Stimulated activated CD4-positive, alpha-beta T cell treated with anti-CD3 and anti-CD28 coated beads, Interleukin-2, amount 100 ng/mL, for 48 hours (primary cell): ENCODE measurements at places on chromosomes 11 and 22.

DNA sequence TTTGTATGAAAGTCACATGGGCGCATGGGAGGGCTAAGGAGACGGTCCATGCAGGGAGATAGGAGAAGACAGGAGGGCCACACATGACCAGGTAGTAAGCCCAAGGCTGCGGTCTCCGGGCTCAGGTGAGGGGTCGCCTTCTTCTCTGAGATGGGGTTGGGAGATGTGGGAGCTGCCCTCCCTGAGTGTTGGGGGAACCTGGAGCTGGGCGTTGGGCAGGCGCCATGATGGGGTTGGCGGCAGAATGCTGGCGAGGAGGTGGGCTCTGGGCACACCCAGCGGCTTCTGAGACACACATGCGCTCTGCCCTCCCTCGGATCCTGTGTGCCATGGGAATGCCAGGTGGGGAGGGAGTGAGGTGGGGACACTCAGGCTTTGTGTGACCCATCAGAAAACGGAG, 254.8 kb downstream of the TBC1D22A start:
- DNase-seq, result no peak

DNA sequence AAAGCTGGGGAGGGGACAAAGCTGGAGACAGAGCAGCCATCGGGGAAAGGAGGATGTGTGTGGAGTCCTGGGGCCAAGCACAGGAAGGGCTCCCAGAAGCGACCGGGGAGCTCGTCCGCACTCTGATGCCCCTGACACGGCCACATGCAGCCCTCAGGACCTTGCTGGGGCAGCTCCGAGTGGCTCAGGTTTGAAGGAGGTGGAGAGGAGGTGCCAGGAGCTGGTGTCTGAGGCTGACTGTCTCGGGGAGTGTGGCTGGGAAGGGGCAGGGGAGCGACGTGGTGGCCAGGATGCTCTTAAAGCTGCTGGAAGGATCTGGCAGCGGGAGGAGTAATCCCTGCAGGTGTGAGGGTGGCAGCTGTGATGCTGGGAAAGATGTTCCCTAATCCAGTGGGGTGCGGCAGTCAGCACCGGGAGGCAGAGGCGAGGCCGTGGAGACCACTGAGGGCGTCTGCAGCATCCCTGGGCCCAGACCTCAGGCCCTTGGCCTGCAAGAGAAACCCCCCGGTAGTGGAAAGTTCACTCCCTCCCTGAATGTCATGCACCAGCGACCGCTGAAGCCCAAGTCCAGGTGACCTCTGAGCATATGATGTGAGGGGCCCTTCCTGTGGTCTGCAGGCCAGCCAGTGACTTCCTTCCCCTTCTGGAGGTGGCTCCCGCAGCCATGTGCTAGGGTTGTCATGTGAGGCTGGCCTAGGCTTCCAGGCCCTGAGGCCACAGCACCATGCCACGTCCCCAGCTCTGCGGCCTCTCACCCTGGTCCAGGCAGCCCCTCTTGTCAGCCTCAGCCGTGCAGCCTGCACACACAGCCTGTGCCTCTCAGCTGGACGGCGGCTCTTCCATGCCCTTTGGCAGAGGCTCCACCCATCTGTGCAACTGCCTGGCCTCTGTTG, 17.2 kb upstream of the CTSD start:
- DNase-seq, result no peak

DNA sequence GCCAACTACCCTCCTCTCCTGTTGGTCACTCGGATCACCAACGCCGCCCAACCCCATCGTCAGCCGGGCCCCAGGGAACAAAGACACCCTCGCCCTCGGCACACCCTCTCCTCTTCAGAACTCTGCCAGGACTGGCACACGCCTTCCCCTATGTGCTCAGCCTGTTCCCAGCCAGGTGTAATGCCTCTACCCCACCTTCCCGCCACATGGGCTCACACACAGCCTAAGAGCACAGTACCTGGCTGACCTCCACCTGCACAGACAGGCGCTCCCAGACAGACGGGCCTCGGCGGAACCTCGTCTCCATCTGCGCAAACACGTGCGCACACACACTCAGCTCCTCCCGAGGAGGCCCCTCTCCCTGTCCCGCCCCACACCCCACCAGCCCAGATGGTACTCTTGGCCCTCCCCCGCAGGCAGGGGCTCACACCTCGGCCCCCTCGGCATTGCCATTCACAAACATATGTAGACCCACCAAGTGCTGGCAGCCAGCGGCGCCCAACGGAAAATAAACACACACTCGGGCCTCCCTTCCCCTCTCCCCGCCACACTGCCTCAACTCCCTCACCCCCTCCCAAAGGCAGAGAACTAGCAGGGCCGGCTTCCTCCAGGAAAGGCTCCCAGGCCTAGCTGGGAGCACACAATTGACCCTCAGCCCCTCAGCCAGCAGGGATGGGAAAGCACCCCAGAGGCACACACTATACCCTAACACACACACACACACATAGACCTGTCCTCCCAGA, 8.5 kb downstream of the ELFN2 start:
- no peak for DNase-seq

DNA sequence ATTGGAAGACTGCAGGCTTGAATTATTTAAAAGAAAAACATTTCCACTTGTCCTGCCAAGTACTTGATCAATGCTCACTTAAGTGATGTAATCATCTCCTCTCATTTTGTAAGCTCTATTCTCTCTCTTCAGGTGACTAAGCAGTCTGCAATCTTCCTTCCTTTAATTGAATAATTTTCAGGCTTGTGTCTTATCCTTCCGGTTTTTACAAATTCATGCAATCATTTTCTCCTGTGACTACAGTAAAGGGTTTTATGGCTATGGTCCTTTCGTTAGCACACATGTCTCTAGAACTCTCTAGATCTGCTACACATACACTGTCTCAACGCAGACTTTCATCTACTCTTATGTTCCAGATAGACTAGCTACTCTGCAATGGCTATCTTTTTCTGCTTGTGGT, 12.6 kb upstream of the UPB1 start:
- no peak for DNase-seq

- DNase-seq, result no peak
These were observed 7.6 kb downstream of the APOBEC3A start for GRCh38 chr22:38964989-38965388.

- no peak for DNase-seq
These were observed 2.8 kb downstream of the SIPA1 start for GRCh38 chr11:65640483-65641296.

GRCh38 chr11:22938691-22939090, 78.4 kb upstream of the CCDC179 start:
- no peak for DNase-seq

DNA sequence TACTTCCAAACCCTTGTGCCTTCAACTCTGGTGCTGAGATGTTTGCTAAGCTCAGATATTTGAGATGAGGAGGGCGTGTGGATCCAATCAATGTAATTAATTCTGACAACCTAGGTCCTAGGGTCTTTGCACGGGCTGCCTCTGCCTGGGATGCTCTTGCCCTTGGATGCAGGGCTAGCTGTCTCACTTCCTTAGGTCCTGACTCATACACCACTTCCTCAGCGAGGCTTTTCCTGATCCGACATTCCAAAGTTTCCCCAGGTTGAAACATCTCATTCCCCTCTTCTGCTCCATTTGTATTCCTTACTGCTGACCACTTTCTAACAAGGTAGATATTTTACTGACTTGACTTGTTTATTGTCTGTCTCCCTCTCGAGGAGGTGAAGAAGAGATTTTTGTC, 43.0 kb upstream of the NTM start:
- no peak for DNase-seq

DNA sequence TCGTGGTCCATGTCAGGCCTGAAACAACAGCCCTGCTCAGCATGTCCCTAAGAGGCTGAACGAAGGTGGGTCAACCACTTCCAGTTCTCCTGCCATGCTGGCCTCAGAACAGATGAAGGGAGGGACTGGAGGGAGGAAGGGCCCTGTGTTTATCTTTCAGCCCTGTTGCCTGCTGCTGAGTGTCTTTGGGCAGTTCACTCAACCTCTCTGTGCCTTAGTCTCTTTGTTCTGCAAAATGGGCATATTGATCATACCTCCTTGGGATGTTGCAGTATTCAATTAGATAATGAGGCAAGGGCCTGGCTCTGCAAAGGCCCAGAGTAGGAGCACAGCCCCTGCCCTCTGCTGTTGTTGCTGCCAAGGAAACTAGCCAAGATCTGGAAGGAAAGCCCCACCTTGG, 207.5 kb downstream of the MN1 start:
- no peak for DNase-seq

- DNase-seq, result peak; percentile 4
These were observed 59.5 kb upstream of the PRSS23 start for GRCh38 chr11:86740628-86741483.

- DNase-seq, result no peak
These were observed 12.5 kb upstream of the TP53I11 start for GRCh38 chr11:44963136-44963535.

- no peak for DNase-seq
These were observed 113.1 kb upstream of the TTC12 start for GRCh38 chr11:113201054-113201818.

DNA sequence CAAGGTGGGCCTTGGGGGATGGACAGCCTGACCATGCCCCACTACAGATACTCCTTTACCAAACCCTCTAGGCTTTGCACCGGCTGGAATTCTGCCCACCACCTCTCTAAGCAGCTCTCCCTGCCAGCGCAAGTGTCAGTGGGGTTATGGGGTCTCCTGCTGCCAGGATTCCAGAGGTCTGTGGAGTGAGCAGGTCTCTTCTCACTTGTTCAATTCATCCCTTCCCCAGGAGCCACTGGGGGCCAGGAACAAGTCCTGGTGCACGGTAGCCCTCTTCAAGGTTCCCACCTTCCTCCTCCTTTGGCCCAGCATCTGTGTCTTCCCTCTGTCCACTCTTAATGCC, 30.5 kb downstream of the CCDC15 start:
- no peak for DNase-seq

DNA sequence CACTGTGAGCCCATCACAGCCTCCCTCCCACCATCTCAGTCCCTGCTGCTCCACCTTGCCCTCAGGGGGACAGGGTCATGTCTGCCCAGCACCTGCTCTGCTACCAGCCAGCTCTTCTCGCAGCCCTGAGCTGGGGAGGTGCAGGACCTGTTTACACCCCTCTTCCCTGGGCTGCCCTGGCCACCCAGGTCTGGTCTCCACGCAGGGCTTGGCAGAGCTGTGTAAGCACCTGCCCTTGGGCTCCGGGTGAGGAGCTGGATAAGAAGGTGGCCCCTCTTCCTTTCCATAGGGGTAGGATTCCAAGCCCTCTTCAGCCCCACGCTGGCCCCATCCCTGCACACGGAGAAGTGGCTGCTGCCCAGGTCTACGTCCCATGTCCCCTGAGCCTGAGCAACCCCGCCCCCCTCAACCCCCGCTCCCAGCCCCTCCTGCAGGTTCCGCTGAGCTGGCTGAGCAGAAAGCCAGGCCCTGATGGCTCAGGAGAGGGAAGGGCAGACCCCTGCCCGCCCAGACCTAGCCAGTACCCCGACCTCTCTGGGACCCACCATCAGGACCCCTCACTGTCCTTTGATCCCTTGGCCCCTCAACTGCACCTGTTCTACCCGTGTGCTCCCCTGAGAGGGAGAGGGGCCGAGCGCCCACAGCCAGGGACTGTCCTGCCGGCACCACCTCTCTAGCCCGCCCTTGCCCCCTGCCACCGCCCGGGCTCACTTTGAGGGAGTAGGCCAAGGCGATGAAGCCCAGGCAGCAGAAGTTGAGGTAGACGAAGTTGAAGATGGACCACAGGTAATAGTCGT, 3.2 kb downstream of the IFITM10 start:
- no peak for DNase-seq

DNA sequence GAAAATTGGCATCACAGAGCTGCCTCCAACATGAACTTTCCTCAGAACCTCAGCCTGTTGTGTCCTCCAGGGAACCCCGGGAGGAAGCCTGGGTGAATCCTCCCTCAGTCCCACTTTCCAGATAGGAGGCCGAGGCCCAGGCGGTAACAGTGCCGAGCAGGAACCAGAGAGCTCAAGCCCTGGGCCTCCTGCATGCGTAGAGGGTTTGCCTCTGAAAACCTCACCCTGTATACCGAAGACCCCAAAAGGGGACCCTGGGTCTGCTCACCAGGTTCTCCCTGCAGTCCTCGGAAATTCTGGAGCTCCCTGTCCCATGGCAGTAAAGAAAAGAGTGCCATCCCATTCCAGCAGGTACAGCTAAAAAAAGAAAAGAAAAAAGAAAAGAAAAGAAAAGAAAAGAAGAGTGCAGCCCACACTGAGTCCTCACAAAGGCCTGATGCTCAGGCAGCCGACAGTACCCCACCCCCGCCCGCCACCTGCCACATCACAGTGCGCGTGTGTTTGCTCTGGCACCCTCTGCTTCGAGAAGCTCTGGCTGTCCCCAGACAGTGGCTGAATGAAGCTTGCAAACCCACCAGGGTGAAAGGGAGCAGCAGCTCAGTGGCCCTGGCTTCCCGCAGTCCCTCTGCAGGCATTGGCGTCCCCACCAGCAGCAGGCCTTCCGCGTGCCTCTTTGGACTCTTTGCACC, 28.4 kb upstream of the FADD start:
- no peak for DNase-seq

- peak; percentile 48 for DNase-seq
These were observed 470 bp downstream of the C11orf98 start for GRCh38 chr11:62664405-62665074.

- no peak for DNase-seq
These were observed 4.8 kb upstream of the TRIM6 start for GRCh38 chr11:5591613-5592012.

GRCh38 chr11:91299980-91300379, 924.6 kb upstream of the FAT3 start:
- no peak for DNase-seq

GRCh38 chr11:130118636-130119387, 40.8 kb upstream of the ST14 start:
- DNase-seq, result no peak

GRCh38 chr11:77413850-77414460, 59.9 kb downstream of the PAK1 start:
- DNase-seq, result no peak
